ENCODE measurements at places on chromosomes 3 and 15. TPM values are rescaled to one million over a fixed set of nuclear protein-coding genes. Genes with fewer than 3 reads are reported as not detected.

Gene CELF6
- total RNA-seq, result 2.6 TPM

Gene RCCD1
- total RNA-seq, result 9.8 TPM

Gene ZNF860
- total RNA-seq, result 3.3 TPM

Gene GAP43
- total RNA-seq, result 0.16 TPM

Gene GRK7
- total RNA-seq, result 0.33 TPM

Gene SKOR1
- total RNA-seq, result 1.1 TPM

Gene BDH1
- 33.1 TPM for total RNA-seq

Gene WDR5B
- total RNA-seq, result 6.2 TPM

Gene CCDC174
- 30.8 TPM for total RNA-seq

Gene TMEM89
- total RNA-seq, result not detected

Gene GOLGA6L7
- not detected for total RNA-seq

Gene BNC1
- total RNA-seq, result 10.7 TPM

Gene CTDSPL
- total RNA-seq, result 40.0 TPM

Gene CFAP44
- 6.6 TPM for total RNA-seq

Gene PTX3
- total RNA-seq, result 36.9 TPM

Gene RASSF1
- 49.8 TPM for total RNA-seq

Gene INSYN1
- total RNA-seq, result 2.0 TPM

Gene BOC
- total RNA-seq, result 56.6 TPM

Gene LRRC2
- 1.5 TPM for total RNA-seq

Gene NRROS
- 3.2 TPM for total RNA-seq

Gene REC114
- total RNA-seq, result not detected

Gene RPS27L
- total RNA-seq, result 200 TPM

Gene KIF15
- total RNA-seq, result 0.73 TPM

Gene SI
- total RNA-seq, result not detected

Gene FBXO40
- total RNA-seq, result not detected

Gene TGM5
- total RNA-seq, result 2.7 TPM

Gene IL1RAP
- 13.1 TPM for total RNA-seq

Gene CRYBG3
- 28.5 TPM for total RNA-seq

Gene RASGRP1
- total RNA-seq, result 4.8 TPM

Gene HIGD2B
- total RNA-seq, result not detected

Gene RETNLB
- not detected for total RNA-seq

Gene SLC2A2
- not detected for total RNA-seq

Gene ADGRG7
- not detected for total RNA-seq

Gene CCDC54
- total RNA-seq, result 0.33 TPM

Gene SEC22C
- 48.8 TPM for total RNA-seq

Gene STRIT1
- 0.32 TPM for total RNA-seq

Gene BMF
- total RNA-seq, result 24.4 TPM

Gene MNS1
- total RNA-seq, result 2.3 TPM

Gene CHRM5
- total RNA-seq, result not detected

Gene MYL3
- 5.9 TPM for total RNA-seq

Gene NAALADL2
- total RNA-seq, result 69.5 TPM

Gene KLHL25
- total RNA-seq, result 15.1 TPM

All from breast epithelium (tissue), 4 donors.